NT2/D1 (cell line): ENCODE measurements at places on chromosomes 16 and 17.

- DNase-seq, result no peak
Observed at GRCh38 chr16:74817851-74818250, 43.2 kb upstream of the FA2H start.

- DNase-seq, result no peak
Observed at GRCh38 chr17:36761203-36761950, 160.0 kb downstream of the MRM1 start.

DNA sequence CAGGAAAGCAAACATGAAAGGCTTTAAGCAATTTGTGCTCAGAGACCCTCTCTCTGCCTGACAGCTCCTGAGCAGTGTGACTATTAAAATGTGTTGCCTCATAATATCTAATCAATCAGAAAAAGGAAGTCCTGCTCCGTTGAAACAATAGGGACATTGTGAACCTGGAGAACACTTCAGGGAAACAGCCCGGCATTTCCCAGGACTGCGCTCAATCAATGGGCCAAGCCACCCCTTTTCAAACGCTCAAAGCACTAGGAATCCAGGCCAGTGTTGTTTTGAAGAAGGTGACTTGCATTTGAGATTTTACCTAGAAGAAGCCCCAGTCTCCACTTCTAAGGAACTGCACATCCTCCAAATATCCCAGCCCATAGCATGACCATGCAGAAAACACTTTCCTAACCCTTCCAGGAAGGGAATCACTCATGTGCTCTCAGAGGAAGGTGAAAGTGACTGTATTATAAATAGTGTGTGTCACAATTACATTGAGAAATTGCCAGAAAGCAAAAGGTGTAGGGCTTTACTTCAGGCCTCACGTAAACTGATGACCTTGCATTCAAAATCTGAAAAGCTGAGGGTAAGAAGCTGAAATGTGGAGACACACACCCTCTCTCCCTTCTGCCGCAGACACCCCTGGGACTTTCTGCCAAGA, 19.4 kb downstream of the CDRT4 start:
- no peak for DNase-seq

GRCh38 chr16:20624205-20624604, 48.0 kb upstream of the ACSM2B start:
- no peak for DNase-seq

- DNase-seq, result no peak
Observed at GRCh38 chr17:66964930-66965800, 658 bp downstream of the CACNG4 start.

GRCh38 chr17:901964-902363, 77.6 kb downstream of the NXN start:
- DNase-seq, result no peak

GRCh38 chr16:87358250-87358649, 25.3 kb downstream of the FBXO31 start:
- no peak for DNase-seq

DNA sequence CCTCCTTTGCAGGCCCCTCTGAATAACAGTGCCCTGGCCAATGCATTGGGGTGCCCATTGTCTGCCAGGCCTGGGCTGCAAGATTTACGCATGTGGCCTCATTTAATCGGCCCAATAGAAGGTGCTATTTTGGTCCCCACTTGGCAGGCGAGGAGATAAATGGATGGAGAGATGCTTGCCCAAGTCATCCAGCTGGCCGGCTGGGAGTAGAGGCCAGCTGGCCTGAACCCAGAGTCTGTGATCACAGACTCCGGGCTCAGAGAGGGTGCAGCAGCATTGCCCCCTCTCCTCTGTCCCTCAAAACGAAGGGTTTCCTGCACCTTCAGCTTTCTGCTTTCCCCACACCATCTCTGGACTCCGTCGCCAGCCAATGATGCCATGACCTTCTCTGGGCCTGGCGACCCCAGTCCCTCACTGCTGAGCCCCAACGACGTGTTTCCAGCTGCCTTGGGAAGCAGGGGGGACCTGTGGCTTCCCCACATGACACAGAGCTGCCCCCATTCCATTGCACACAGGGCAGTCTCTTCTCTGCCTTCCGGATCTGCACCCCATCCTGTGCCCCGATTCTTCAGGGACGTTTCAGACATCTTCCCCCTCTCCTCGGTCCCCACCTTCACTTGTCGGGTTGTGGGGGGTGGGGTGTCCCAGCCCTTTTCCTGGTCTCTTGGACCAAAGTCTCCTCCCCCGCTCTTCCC, 3.5 kb upstream of the ADGRG1 start:
- DNase-seq, result no peak

DNA sequence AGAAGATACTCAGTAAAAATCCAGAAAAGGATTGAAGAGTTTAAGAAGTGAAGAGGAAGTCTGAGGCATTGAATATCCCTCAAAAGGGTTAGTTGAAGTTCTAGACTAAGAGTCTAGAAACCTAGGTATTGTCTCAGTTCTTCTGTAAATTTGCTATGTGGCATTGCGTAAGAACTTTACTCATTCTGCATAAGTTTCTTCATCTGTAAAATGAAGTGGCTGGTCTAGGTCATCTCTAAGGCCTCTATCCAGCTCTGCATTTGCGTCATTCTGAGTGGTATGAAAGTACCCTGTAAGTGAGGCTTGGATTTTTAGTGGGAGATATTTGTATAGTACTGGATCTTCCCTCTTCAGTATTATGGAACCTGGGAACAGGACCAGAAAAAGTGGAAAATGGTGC, 130.2 kb downstream of the MYO1D start:
- no peak for DNase-seq

- DNase-seq, result no peak
Observed at GRCh38 chr16:3013998-3014690, 1.4 kb downstream of the CLDN9 start.

DNA sequence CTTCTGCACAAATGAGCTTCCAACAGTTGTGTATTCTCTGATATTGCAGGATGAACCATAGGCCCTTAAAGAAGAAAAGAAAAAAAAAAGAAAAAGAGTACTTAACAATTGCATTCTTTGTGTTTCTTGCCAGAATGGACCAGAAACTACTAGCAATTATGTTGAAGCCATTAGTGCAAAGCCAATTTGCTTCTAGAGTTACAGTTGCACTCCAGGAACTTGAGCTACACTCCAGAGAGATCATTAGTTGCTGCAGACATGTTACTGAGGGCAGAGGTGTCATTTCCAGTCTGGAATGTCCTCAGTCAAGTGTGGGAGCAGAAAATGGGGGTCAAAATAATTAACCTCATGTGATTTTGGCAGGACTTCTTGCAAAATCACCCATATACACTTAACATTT, 85.6 kb upstream of the CCL2 start:
- no peak for DNase-seq

DNA sequence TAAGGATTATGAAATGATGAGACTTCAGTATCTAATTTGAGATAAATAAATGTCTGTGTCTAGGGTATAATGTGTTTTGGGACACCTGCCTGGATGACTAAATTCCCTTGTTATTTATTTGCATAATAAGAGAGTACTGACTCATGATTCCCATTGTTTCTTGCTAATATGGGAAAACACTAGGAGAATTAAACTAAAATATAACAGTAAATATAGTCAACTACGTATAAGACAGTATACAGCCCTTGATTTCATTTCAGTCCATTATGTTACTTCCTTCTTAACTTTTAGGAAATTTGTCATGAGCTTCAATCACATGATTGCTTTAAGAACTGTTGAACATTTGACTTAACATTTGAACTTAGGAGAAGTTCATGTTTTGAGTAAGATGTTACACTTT, 62.4 kb downstream of the VMP1 start:
- no peak for DNase-seq

GRCh38 chr16:67861877-67862276, 11.0 kb upstream of the EDC4 start:
- DNase-seq, result no peak

- DNase-seq, result no peak
Observed at GRCh38 chr16:60788631-60789030, 1247.6 kb downstream of the CDH8 start.

- no peak for DNase-seq
Observed at GRCh38 chr17:31397256-31397939, 5.9 kb downstream of the RAB11FIP4 start.

GRCh38 chr16:704552-705380, 835 bp downstream of the FBXL16 start:
- no peak for DNase-seq

GRCh38 chr16:82580298-82580890, 46.4 kb upstream of the CDH13 start:
- DNase-seq, result no peak

- no peak for DNase-seq
Observed at GRCh38 chr16:62829084-62829483, 792.8 kb upstream of the CDH8 start.

GRCh38 chr16:23304620-23305019, 2.5 kb downstream of the SCNN1B start:
- DNase-seq, result no peak

- DNase-seq, result no peak
Observed at GRCh38 chr17:12977008-12977751, 40.6 kb downstream of the ELAC2 start.

GRCh38 chr17:77651988-77652387, 306.5 kb upstream of the TNRC6C start:
- peak; percentile 36 for DNase-seq

GRCh38 chr16:17396762-17397498, 73.8 kb downstream of the XYLT1 start:
- DNase-seq, result no peak

DNA sequence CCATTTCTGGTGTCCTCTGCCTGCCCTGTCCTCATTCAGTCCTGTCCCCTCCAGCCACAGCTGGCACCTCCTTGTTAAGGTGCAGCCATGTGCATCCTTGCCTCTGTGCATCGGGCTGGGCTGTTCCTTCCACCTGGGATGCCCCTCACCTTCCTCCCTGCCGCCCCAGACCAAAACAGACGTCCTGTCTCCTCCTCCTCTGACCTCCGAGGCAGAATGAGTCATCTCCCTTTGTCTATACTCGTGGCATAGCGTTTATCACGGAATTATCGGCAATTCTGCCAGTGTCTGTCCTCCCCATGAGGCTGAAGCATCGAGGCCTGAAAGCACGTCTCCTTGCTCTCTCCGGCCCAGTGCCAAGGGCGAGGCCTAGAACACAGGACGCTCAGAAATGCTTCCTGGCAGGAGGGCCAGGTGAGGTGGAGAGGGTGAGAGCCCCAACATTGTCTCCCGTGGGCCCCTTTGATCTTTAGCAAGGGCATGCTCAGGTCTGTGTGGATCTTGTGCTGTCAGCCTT, 4.6 kb downstream of the RAI1 start:
- no peak for DNase-seq

- DNase-seq, result no peak
Observed at GRCh38 chr16:61617219-61617783, 418.9 kb downstream of the CDH8 start.

- no peak for DNase-seq
Observed at GRCh38 chr17:34110315-34110714, 144.8 kb upstream of the CCL2 start.
